ENCODE measurements at places on chromosomes 5 and 9.

- DNase-seq: no peak
These were observed 37.2 kb downstream of the MRPS27 start for GRCh38 chr5:72282878-72283277.

DNA sequence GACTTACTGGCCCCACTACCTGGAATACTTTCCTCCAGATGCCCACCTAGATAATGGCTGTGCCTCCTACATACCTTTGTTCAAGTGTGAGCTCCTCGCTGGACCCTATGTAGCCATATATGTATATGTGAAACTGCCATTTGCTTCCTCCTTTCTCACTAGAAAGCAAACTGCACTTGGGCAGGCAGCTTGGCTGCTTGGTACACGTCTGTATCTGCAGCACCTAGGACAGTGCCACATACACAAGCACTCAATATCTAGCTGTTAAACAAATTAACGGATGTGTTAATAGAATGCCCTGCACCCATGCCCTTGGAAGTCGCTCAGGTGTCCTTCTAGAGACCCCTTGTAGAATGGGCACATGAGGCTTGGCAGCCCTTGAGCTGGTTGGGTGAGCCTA, 301.5 kb downstream of the SEMA5A start:
- DNase-seq: no peak

GRCh38 chr5:36457511-36458270, 148.7 kb upstream of the SLC1A3 start:
- no peak for DNase-seq

DNA sequence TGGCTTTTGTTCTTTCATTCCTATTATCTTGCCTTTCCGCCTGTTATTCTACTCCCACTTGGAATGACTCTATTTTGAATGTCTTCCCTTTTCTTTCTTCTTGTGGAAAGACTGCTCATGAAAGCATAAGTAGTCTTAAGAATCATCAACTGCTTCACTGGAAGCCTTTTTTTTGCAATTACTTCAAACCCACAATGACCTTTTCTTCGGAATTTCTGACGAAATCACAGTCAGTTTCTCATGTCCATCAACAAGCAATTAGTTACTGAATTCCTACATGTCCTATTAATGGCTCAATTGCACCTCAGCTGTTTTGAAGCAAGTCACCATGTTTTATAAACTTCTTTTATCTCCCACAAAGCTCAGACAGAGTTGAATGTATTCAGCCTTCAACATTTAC, 196.2 kb downstream of the TARS1 start:
- no peak for DNase-seq

DNA sequence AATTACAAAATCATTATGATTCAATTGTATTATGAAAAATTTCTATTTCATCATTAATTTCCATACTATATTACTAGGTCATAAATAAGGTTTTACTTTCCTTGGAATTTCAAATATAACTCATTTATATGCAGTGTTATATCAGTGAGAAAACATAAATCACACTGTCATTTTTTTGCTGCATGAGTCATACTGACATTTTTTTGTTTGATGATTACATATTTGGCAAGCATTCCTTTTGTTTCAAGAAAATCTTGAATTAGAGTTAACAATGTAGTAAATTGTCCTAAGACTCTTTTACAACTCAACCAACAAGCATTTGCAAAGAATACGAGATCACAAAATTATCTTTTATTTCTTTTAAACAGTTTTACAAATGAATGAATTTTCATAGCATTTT, 298.4 kb upstream of the SEMA6A start:
- DNase-seq: no peak

- DNase-seq: no peak
These were observed 256.2 kb upstream of the POU5F2 start for GRCh38 chr5:93997562-93997961.

DNA sequence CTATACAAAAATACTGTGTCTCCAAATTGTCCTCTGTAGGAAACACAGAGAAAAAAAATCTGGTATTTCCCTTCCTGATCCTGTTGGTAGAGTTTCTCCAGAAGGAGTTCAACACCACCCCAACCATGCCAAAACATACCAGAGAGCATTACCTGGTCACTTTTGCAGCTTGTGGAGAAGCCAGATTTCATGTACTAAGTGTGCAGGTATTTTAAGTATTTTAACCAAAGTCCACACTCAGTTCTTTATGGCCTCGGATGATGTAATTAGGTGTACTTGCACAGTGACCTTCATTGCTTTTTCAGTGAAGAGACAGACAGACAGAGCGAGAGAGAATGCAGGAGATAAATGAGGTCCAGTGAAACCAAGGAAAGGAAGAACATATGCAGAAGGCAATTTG, 2046.8 kb upstream of the CDH9 start:
- DNase-seq: no peak

- DNase-seq: no peak
These were observed 30.6 kb downstream of the NKX2-5 start for GRCh38 chr5:173204185-173204979.

GRCh38 chr5:66503203-66503789, 92.9 kb upstream of the MAST4 start:
- no peak for DNase-seq
